ENCODE measurements at places on chromosomes 1 and 21.

DNA sequence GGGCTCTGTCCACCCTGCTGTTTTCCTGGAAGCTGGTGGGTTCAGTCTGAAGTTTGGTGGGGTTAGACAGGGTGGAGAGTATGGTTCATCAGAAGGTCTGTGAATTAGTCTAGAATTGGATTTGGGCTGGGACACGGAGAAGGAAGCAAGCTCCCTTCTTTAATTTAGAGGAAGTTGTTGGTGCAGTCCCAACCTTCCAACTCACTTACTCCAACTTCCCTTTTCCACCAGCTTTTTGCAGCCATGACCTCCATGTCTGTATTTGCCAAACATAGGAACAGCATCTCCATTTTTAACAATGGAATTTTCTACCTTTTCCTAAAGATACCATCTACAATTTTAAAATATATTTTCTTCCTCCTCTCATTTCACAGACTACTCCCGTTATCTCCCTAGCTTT lies 28.5 kb upstream of the PRELP start:
- peak; percentile 38 for DNase-seq

GRCh38 chr1:203528063-203528462 lies 34.1 kb downstream of the OPTC start:
- no peak for DNase-seq

DNA sequence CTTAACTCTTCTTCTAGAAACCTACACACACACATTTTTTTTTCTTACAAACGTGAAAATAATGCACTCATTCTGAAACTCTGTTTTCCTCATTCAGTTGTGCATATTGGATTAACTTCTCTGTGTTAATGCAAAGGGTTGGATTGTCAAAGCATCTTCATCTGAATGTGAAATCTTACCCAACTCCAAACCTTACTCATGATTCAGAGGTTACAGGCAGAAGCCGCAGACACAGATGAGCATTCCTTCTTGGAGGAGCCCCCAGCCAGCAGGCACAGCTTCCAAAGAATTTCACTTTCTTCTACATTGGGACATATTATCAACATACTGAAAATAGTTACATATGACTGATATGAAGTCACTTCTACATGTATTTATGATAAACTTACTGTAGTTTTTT lies 15.7 kb downstream of the PATJ start:
- no peak for DNase-seq

- DNase-seq: no peak
These were observed 69.9 kb upstream of the LPGAT1 start for GRCh38 chr1:211900441-211900840.

- DNase-seq: no peak
These were observed 80.9 kb upstream of the ADAMTS5 start for GRCh38 chr21:27047658-27048314.

DNA sequence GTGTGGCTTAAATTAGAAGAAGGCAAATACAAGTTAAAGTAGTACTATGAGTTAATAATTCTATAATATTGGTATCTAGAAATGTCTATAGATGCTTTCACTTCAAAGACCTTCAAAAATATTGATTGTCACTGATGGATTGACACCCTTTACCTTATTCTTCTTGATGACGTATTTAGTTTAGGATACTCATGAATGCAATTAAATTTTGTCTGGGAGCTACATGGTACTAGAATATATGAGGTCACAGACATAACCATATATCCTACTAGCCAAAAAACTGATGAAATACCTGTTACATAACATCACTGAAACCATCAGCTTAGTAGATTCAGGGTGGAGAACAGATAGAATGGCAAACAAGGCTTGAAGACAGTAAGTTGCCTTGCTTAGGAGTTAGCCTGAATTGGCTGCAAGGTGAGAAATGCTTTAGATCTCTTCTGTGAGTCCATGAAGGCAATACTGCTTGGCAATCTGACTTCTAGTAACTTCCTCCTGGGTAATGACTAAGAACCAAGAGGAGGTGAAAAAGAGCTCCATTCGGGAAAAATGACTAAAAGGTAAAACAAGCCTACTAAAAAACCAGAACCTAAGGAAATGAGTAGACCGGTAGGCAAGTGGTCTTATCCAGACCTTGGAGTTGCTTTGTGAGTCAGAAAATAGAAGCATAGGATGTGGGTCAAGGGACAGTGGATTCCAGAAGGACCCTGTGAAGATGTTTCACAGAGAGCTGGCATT lies 16.9 kb upstream of the ARHGAP29 start:
- DNase-seq: no peak

DNA sequence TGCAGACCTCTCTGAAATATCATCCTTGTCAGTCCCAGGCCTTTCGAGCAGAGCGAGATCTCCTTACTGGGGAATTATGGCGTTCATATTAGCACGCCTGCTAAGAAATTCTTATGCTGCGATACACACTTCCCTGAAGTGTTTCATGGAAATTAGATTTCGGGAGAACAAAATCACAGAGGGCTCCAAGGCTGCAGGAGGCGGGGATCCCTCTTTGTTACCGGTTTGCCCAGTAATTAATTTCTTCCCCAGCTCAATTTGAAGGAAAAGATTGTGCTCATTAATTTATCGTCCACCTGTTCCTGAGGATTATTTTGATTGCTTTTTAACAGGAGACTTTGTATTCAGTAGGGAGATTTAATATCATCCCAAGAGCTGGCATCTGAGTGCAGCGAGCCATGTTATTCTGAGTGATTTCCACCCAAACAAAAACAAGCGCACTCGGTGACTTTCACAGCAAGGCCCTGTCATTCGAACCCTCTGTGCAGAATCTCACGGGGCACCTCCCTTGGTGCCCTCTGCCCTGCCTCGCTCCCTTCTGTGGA lies 202.3 kb upstream of the GALNT2 start:
- DNase-seq: no peak

DNA sequence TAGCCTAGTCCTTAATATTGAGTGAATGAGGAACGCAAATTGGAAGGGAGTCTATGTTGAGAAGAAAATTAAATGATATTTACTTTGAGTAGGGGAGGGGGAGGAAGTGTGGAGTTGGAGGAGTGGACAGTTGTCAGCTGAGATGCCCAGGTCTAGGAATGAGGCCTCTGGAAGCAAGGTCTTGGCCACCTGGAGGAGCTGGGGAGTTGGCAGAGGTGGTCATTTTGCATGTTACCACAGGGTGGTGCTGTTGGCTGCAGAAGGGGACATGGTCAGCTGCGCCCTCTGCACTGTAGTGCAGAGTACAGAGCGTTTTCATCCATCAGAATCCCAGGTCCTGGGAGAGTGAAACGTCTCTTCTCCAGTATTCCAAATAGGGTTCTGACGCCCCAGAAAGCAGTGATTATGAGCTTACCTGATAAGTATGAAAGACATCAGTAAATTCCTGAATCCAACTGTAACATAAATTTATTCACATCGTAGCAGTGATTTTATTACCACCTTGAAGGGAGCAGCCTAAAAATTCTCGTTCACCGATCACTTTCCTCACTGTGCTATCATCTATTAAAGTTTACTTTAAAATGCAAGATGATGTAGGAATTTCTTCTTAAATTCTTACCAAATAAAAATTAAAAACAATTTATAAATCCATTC lies 13.8 kb downstream of the PARK7 start:
- DNase-seq: peak; percentile 25

DNA sequence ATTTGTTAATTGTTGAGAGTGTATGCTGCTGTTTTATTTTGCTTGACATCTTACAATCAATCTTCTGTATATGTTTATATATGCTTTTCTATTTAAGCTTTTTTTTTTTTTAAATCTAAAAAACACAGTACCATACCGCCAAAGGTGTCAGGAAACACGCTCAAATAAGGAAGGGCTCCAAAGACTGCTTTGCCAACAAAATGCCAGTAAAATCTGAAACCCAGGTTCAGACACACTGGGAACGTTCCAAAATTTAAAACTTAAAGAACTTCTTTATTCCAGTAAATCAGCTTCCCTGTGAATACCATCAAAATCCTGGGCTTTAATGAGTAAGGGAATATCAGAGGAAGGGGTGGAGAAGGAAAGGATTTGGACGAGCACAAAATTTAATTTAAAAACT lies 87.3 kb downstream of the SIM2 start:
- DNase-seq: no peak

- DNase-seq: peak; percentile 50
These were observed 35.9 kb downstream of the RGSL1 start for GRCh38 chr1:182485861-182486260.

DNA sequence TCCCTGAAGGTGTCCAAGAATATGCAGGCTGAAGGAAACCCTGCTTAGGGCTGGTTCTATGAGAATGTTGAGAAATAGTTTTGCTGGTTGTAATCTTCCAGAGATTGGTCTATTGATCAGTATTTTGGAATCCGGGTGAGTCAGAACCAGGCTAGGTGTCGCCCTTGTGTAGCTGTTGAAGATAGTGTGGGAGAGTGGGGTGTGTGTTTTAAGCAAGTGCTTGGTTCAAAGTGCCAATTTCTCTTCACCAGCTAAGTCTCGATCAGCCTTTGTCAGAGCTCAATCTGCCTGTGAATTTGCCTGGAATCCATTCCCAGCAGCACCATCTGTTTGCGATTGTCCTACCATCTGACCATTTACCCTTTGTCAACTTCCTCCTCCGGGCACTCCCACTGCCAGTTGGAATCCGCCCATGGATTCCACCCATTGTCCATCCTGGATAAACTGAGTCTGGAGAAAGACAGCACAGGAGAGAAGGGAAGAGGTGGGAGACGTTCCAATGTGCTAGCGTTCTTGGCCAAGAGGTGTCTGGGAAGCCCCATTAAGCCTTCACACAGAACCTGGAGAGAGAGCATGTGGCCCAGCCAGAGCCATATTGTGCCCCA lies 59.4 kb upstream of the CYP2J2 start:
- no peak for DNase-seq

DNA sequence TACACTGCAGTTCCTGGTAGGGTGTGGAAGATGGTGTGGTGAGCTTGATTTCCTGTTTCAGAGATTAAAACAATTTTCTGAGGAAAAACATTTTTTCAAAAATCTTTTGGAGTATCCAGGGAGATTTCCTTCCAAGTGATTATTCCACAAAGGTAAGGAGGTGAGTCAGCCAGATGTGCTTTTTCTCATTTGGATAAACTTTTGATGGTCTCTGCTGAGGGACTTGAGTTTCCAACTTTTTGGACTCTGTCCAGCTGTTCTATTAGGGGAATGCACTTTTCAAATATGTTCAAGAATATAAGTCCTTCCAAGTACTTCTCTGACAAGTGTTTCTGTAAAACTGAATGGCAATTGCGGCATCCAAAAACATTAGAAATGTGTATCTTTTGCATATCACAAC lies 628.8 kb upstream of the ADAMTS5 start:
- no peak for DNase-seq

DNA sequence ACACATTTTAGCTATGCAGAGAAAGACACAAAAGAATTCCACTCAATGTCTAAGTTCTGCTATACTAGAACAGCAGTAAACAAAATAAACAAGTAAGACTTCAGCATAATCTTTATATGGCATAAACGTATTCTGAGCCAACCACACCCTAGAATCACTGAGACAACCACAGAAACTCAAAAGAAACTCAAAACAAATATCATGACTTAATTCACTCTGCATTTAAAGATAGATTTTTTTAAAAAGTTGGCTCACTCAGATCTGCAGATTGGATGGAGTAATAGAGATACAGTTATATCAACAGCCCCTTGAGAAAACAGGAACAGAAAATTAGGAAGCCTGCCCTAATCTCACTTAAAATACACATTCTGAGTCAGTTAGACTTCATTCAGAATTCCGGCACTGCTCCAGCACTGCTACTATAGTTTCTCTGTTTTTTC lies 95.0 kb downstream of the COL24A1 start:
- peak; percentile 92 for DNase-seq

- DNase-seq: no peak
These were observed 203.1 kb downstream of the BARHL2 start for GRCh38 chr1:90513956-90514355.

- peak; percentile 36 for DNase-seq
These were observed 16.9 kb downstream of the MTARC1 start for GRCh38 chr1:220803401-220804201.

- no peak for DNase-seq
These were observed 4.5 kb upstream of the FNBP1L start for GRCh38 chr1:93443454-93443853.

- no peak for DNase-seq
These were observed 11.2 kb upstream of the PLPP3 start for GRCh38 chr1:56590520-56591011.

DNA sequence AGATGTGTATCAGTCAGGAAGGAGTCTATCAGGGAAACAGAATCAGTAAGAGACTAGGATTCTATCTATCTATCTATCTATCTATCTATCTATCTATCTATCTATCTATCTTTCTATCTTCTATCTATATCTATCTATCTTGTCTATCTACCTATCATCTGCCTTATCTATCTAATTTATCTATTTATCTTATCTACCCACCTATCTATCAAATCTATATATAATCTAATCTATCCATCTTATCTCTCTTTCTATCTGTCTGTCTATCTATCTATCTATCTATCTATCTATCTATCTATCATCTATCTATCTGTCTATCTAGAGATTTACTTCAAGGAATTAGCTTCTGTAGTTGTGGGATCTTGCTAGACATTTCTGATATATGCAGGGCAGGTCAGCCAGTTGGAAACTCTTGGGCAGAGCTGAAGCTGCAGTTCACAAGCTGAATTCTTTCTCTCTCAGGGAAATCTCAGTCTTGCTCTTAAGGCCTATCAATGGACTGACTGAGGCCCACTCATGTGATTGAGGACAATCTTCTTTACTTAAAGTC lies 140.2 kb upstream of the JUN start:
- DNase-seq: no peak

DNA sequence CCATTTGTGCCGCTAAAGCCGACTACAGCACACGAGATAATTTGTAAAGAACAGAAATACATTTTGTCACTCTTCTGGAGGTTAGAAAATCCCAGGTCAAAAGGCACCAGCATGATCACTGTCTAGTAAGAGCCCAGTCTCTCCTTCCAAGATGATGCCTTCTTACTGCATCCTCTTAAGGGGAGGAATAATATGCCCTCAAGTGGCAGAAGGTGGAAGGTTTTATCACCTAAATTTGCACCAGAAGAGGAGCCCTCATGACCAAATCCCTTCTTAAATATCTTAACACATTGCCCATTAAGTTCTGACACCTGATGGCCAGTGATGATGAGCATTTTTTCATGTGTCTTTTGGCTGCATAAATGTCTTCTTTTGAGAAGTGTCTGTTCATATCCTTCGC lies 326.7 kb upstream of the RGS18 start:
- peak; percentile 8 for DNase-seq

DNA sequence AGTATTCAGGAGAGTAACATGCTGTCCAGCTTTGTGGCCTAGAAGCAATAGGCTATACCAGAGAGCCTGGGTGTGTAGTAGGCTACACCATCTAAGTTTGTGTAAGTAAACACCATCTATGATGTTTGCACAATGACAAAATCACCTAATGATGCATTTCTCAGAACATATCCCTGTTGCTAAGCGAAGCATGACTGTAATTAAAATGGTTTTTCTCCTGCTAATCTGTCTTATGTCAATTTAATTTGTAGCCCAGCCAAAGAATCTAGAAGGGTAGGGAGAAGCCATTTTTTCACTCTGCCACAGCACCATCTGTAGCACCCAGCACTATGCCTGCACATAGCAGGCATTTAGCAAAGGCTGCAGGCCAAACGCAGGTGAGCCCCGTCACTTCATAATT lies 2.0 kb upstream of the TTC24 start:
- no peak for DNase-seq

- DNase-seq: no peak
These were observed 16.3 kb downstream of the PADI3 start for GRCh38 chr1:17265162-17265561.
